Right renal pelvis (tissue), 4 donors: ENCODE measurements at places on chromosomes 3 and 15. TPM values are rescaled to one million over a fixed set of nuclear protein-coding genes. Genes with fewer than 3 reads are reported as not detected.

UBL7 gene
- 69.4 TPM for polyA plus RNA-seq

CDHR4 gene
- not detected for polyA plus RNA-seq

- no peak for DNase-seq
Measured at GRCh38 chr3:171783086-171783485, 27.2 kb downstream of the PLD1 start.

CD96 gene
- 2.7 TPM for polyA plus RNA-seq

- DNase-seq: no peak
Measured at GRCh38 chr3:153760948-153761347, 360.2 kb upstream of the ARHGEF26 start.

- DNase-seq: no peak
Measured at GRCh38 chr3:184908859-184909258, 96.9 kb downstream of the VPS8 start.

ITGA11 gene
- polyA plus RNA-seq: 4.0 TPM

DNA sequence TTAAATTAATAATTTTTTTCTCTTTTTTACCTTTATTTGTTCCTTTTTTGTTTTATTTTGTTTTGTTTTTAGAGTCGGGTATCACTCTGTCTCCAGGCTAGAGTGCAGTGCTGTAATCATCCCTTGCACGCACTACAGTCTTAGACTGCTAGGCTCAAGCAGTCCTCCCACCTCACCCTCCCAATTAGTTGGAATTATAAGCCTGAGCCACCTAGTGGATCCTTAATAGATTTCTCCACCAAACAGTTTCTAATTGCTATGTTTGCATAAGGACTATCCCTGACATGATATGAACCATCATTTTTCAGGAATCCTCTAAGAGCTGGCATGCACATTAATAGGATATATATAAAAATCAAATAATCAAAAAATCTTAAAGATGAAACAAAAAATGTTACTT, 993.2 kb downstream of the OTOL1 start:
- peak; percentile 10 for DNase-seq

DNA sequence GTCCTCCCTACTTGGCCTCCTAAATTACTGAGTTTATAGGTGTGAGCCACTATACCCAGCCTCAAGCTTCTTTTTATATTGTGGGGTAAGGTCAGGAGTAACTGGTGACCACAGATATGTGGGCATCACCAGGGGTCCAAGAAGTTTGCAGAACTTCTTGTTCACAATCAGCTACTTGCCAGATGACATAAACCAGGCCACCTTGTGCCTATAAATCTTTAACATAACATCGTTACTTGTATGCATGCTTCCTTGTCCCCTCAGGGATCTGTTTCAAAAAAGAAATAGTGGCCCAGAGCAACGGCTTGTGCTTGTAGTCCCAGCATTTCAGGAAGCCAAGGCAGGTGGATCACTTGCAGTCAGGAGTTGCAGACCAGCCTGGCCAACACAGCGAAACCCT, 115.1 kb upstream of the FAM174B start:
- no peak for DNase-seq

- DNase-seq: no peak
Measured at GRCh38 chr15:57646087-57646486, 54.4 kb downstream of the MYZAP start.

- DNase-seq: no peak
Measured at GRCh38 chr3:62557983-62558382, 184.6 kb upstream of the FEZF2 start.

GREM1 gene
- polyA plus RNA-seq: 0.21 TPM

GOLGA6L1 gene
- polyA plus RNA-seq: not detected

CHST13 gene
- 3.7 TPM for polyA plus RNA-seq

DNA sequence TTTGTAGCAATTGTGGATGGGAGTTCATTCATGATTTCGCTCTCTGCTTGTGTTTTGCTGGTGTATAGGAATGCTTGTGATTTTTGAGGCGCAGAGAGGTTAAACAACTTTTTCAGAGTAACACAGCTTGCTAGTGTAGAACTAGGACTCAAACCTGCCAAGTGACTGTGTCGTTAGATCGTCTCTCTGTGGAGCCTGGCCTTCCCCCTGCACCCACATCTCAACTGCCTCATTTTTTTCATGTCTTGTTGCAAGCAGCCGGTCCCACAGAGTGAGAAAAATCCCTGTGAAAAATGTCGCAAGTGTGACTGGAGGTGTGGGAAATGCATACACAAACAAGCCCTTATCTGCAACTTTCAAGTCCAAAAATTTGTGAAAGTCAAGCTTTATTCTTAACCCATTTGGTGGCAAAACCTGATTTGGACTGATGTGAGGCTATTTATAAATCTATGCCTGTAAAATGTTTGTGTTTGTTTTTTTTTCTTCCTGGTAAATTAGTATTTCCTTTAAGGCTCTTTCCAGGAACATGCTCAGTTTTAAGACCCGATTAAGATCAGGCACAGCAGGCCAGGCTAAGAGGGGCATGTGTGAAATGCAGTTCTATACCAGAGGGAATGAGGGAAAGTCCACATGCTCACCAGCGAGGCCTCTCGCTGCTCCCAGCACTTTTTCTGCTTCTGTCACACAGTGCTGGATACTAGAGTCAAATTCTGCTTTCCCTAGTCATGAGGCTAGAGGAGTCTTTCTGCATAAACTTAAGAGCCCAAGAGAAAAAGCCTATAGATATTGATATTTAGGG, 25.8 kb downstream of the ST6GAL1 start:
- no peak for DNase-seq

CHAC1 gene
- polyA plus RNA-seq: 4.0 TPM

TEX55 gene
- polyA plus RNA-seq: not detected

THPO gene
- polyA plus RNA-seq: 1.9 TPM

MAGEL2 gene
- 5.0 TPM for polyA plus RNA-seq

GALNT15 gene
- 2.0 TPM for polyA plus RNA-seq

C3orf33 gene
- polyA plus RNA-seq: 13.6 TPM

DNA sequence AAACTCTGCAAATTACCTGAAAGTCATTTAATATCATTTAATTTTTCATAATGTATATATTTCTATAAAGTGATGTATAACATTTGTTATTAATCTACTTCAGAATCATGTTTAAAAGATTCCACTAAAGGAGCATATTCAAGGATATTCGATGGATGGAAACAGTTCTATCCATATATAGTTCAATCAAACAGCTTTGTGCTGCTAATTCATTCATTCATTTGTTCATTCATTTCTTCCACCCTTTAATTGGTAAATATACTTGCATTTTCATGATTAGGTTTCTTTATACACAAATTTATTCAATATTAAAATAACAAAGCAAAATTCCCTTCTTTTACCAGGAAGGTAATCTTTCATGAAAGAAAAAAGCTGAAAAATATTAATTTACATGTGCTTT, 64.7 kb downstream of the RNF13 start:
- no peak for DNase-seq

GRCh38 chr15:82105451-82106215, 59.8 kb upstream of the MEX3B start:
- no peak for DNase-seq

- no peak for DNase-seq
Measured at GRCh38 chr3:139745831-139746230, 68.1 kb upstream of the NMNAT3 start.

DNA sequence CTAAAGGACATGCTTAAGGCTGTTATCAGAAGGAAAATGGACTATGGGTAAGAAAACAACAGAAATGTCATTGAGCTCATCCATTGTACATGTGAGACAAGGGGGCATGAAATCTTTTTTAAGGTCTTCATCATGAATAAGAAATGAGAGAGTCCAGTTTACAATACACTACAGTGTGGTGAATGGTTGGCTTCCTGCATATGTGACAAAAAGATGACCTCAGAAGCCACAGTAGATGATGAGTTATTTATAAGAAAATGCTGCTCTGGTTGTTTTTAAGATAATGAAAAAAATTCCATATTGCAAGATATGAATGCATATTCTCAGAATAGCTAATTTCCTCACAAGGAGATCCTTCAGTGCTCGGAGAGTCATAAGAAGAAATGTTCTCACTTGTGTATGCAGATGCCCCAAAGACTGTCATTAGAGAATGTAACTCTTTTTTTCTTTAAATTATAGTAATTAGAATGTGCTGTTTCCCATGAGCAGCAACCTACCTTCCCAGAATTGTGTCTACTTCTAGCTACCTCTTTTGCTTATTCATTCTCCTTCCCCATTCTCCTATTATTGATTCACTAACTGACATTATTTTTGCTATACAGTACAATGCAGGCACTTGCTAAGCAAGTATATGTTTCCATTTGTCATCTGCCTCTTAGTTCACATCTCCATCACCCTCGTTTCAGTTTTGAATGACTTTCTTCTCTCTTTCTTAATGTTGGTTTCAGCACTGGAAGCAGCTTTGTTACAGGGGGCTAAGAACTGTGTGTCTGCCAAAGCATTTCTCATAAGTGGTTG, 152.0 kb upstream of the PEX5L start:
- DNase-seq: no peak

DNA sequence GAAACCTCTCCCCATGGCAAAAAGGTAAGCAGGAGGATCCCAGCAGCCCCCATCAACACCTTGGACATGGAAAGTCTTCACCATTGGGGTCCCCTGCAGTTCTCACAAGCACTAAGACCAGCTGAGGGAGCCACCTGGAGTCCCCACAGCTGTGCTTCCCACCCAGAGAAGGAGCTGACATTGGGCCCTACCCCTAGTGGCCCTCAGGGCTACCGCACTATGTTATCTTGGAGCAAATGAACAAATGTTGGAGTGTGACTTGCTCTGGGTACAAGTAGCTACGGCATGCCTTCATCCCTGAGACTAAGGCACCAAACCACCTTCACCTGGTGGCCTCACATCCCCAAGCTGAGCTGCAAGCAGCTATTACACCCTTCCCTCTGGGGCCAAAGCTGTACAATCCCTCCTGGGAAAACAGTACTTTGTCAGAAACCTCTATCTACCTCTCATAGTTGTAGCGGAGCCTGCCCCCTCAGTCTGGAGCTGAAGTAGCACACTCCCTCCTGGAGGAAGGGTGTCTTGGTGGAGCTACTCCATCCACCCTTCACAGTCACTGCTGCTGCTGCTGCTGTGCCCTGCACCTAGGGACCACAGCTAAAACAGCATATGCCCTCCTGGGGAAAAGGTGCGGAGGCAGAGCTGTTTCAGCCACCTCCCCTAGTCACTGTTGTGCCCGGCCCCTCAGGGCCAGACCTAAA, 42.7 kb downstream of the SERP1 start:
- no peak for DNase-seq

FETUB gene
- polyA plus RNA-seq: 0.27 TPM

DNA sequence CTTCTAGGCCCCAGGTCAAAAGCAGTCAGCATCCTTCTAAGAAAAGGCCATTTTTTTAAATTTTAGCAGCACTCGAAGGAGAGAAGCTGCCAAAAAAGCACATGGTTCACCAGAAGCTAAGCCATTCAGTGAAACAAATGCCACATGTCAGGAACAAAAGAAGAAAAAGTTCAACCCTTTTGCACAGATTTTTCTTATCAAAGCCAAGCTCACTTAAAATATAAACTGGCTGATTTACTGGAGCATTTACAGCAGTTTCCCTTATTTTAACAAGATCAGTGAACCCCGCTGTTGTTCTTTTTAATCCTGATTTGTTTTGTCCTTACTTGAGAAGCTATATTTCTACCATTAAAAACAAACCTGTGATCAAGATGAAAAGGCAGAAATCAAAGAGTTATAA, 46.5 kb upstream of the SYNPR start:
- peak; percentile 48 for DNase-seq

DNA sequence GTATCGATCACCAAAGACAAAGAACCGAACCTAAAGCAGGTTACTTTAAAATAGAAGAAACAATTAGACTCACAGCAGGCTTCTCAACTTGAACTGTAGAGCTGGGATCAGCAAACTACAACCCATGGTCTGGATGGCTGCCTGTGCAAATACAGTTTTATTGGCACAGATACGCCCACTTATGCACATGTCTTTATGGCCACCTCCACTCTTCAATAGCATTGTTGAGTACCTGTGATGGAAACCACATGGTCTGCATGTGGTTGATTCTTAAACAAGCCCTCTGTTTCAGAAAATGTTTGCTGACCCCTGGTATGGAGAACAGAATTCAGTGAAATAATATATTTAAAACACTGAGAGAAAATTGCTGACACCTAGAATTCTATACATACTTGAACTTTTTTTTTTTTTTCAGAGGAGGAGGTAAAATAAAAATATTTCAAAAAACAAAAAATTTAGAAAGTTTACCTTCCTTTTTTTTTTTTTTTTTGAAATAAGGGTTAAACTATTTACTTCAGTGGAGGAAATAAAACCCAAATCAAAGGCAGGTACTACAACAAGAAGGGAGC, 263.8 kb upstream of the ATP10A start:
- DNase-seq: no peak

- no peak for DNase-seq
Measured at GRCh38 chr15:57797110-57797509, 90.6 kb downstream of the POLR2M start.

GPR62 gene
- 0.68 TPM for polyA plus RNA-seq
